ENCODE measurements at places on chromosomes 12 and 14. TPM values are rescaled to one million over a fixed set of nuclear protein-coding genes. Genes with fewer than 3 reads are reported as not detected.

- DNase-seq = no peak
Measured at GRCh38 chr12:71108355-71108754, 49.4 kb downstream of the TSPAN8 start.

GRCh38 chr12:124568431-124569374 is 1.3 kb upstream of the NCOR2 start:
- DNase-seq = no peak

DNA sequence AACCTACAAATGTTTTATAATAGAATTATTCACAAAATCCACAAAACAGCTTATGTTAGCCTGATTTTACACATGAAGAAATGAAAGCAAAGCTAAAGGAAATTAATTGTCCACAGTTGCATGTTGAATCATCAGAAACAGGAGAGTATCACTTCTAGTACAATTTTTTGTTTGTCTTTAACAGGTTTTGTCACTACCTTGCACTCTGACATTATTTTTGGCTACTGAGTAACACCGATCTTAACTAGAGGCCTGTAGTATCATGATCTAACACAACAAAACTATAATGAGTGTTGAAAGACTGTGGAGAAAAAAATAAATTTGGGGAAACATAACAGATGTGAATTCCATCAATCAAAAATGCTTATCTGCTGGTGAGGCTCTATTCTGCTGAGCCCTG is 60.1 kb downstream of the TAOK3 start:
- no peak for DNase-seq

DNA sequence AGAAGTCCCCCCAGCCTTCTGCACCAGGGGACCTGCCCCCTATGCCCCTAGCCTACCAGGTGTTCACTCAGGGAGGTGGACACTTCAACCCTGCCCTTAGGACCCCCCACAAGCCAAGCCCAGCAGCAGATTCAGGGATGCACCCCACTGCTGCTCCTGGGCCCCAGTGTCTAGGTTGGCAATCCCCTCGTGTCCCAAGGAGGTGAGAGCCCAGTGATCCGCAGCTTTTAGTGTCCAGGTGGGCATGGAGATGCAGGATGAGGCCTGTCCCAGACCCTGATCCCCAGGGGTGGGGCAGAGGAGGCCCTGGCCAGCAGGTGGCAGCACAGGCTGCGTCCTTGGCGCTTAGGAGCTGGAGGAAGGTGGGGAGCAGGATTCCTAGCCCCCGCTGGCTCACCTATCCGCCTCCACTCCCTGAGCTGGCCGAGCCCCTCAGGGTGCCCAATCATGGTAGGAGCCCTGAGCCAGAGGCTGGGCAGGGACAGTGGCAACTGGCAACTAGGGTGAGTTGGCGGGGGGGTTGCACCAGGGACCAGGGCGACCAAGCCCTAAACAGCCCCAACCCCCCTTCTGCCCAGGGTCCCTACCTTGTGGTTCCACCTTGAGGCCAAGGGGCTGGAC is 4.1 kb downstream of the CKB start:
- DNase-seq = peak; percentile 49

NANOG gene
- total RNA-seq = not detected

- no peak for DNase-seq
Measured at GRCh38 chr14:50801706-50802105, 29.3 kb downstream of the NIN start.

Measured in T-helper 17 cell (primary cell).